ENCODE measurements at places on chromosomes 11 and 22.
A peak's percentile ranks its signal among the peaks of the same experiment; 100 is the strongest.

GRCh38 chr11:69140635-69141034, 15.1 kb upstream of the SMIM38 start:
- no peak for DNase-seq

DNA sequence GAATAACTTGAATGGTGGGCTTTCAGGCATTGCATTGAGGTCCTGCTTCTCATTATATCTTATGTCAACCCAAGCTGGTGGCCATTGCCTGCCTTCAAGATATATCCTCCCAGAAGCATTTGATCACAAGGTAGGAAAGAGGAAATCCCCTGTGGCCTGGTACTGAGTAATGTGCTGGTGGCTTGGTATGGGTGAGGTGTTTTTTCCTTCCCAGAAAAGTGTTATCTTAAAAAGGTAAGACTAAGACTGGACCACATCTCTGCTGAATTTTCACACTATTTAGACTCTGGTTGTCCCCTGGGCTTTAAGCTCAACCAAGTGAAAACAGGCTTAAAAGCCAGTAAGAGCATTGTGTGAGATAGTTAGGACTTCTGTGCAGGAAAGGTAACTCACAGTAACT, 3.7 kb downstream of the INSC start:
- DNase-seq = peak; percentile 27

GRCh38 chr11:19209617-19210370, 8.0 kb upstream of the CSRP3 start:
- DNase-seq = no peak

GRCh38 chr22:50436015-50436830, 38.6 kb downstream of the SBF1 start:
- no peak for DNase-seq

DNA sequence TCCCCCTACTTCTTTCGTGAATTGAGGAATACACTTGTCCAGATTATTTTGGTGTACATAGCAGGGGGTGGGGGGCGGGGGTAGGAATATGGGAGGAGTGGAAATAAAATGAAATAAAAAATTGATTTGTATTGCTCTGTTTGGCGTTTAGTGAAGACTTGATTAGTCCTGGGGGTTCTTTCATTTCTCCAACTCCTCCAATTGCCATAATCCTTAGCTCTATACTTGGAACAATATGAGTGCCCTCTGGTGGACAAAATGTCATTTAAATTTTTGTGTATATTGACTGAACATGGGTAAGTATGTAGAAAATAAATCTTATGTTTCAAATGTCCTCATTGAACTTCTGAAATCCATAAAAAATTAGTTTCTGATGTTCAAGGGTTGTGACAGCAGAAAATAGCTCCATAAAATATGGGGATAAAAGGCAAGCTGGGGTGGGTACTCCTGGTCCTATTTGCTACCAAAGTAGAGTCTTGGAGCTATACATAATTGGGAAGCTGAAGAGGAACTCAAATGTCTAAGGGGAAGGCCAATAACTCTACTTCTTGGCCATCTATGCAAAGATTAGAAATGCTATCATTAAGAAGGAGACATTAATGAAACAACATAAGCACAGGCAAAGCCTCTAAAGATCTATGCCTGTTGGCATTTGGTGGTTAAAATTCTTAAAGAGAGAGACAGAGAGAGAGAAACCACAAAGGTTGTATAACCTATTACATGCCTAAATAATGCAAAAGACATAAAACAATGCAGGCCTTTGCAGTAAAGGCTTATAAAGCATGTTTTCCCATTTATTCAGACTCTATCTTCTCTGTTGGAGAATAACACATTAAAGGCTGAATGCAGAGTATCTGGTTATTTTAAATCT, 421.6 kb downstream of the METTL15 start:
- DNase-seq = peak; percentile 52

DNA sequence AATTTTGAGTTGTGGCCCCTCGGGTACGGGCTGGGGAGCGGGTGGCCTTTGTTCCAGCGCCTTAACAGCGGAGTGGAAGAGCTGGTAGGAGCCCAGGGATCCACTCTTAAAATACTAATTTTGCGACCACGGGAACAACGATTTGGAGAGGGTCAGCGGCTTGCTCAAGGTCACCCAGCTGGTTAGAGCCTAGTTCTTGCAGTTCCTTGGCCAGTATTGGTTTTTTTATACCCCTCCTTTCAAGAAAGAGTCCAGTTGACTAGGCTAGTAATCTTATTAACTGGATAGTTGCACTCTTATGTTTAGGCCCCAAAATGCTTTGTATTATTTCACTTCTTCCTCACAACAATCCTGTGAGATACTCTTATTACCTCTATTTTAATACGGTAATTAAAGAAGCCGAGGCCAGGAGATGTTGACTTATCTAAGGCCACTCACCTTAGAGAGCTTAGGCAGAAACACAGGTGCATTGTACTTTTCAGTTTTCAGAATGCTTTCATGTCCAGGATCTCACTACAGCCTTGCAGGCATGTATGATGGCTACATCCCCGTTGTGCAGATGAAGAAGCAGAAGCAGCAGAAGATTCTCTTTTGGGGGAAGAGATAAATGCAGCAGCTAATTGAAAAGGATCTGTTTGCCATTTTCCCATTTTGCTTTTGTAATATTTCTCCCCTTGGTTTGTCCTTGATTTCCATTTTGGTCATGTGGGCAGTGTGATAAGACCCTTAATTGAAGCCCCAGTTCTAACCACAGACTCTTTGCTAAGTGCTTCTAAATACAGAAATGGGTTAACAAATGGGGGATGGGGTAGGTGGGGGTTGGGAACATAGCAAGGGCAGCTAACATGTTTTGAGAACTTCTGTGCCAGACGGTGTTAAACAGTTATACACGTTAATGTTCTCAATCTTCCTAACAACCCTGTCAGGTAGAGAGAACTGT, 1.4 kb downstream of the SREBF2 start:
- DNase-seq = peak; percentile 33

- peak; percentile 74 for DNase-seq
These were observed 29.8 kb upstream of the CRTAM start for GRCh38 chr11:122808478-122808869.

- DNase-seq = no peak
These were observed 15.2 kb upstream of the ARAP1 start for GRCh38 chr11:72767203-72768062.

- no peak for DNase-seq
These were observed 18.0 kb downstream of the ACRV1 start for GRCh38 chr11:125662689-125663088.

DNA sequence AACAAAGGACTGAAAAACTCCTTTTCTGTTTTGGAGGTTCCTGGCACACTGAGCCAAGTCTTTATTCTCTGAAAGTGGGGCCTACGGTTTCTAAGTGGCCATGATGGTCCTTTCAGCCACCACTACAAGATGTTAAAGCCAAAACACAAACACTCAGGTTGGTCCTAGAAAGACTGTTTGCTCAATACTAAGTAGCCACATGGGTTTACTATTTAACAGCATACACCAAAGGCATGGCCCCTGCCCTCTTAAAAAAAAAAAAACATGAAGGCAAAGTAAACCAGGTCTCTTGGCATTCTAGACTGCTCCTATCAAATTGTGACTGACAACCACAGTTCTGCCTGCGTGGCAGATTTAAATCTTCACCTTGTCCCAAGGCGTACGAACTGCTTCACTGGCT, 123.6 kb upstream of the BID start:
- no peak for DNase-seq

- no peak for DNase-seq
These were observed 64.1 kb upstream of the MPPED2 start for GRCh38 chr11:30650266-30650665.

GRCh38 chr22:48605856-48606481, 1221.7 kb downstream of the BRD1 start:
- DNase-seq = no peak

GRCh38 chr11:78704811-78705210, 130.1 kb upstream of the NARS2 start:
- no peak for DNase-seq

- peak; percentile 65 for DNase-seq
These were observed 1234.0 kb downstream of the TBC1D22A start for GRCh38 chr22:47996446-47996857.

- DNase-seq = no peak
These were observed 30.9 kb downstream of the C11orf91 start for GRCh38 chr11:33669598-33670249.

DNA sequence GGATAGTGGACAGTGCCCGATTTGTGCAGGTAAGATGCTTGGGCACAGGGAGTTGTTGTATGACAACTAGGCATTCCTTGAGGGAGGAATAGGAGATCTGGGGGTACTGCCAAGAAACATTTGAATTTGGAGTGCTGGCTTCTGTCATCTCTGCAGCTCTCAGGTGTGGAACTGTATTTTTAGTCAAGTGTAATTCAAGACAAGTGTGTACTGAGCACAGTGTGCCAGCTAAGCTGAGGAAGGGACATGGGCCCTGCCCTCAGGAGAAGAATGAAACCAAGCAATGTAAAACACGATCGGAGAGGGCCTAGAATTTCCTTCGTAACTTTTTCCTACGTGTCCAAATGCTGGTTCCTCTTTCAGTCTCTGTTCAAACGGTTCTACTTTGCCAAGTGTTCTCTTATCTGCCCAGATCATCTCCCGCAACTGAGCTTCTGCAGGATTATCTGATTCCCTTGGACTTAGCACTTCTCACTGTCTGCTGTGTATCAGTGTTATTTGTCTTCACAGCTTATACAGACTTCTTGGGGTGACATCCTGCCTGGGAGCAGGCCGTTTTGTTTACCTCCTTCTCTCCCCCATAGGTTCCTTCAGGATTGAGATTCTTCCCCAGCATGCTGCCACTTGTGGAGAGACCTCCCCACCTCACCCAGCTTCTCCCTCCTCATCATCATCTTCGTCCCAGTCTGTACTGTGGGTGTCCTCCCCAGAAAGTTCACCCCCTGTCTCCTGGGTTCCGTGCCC, 27.6 kb downstream of the ART5 start:
- no peak for DNase-seq

DNA sequence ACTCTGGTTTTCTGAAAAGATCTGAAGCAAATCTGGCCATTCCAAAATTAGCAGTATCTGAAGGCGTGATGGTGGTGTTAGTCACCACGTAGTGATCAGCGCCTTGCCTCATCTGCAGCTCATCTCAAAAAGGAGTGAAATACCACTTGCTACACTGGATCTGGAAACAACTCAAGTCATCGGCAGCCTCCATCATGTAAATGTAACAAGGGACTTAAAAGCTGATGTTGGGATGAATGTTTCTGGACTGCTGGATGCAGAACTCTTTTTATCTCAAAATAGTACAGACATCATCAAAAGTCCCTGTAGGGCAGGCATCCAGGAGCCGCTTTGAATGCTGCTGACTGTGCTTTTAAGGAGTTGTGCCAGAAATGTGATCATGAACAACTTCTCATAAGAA, 14.1 kb upstream of the APLP2 start:
- no peak for DNase-seq

GRCh38 chr11:2621894-2622293, 77.9 kb downstream of the KCNQ1OT1 start:
- DNase-seq = peak; percentile 51

DNA sequence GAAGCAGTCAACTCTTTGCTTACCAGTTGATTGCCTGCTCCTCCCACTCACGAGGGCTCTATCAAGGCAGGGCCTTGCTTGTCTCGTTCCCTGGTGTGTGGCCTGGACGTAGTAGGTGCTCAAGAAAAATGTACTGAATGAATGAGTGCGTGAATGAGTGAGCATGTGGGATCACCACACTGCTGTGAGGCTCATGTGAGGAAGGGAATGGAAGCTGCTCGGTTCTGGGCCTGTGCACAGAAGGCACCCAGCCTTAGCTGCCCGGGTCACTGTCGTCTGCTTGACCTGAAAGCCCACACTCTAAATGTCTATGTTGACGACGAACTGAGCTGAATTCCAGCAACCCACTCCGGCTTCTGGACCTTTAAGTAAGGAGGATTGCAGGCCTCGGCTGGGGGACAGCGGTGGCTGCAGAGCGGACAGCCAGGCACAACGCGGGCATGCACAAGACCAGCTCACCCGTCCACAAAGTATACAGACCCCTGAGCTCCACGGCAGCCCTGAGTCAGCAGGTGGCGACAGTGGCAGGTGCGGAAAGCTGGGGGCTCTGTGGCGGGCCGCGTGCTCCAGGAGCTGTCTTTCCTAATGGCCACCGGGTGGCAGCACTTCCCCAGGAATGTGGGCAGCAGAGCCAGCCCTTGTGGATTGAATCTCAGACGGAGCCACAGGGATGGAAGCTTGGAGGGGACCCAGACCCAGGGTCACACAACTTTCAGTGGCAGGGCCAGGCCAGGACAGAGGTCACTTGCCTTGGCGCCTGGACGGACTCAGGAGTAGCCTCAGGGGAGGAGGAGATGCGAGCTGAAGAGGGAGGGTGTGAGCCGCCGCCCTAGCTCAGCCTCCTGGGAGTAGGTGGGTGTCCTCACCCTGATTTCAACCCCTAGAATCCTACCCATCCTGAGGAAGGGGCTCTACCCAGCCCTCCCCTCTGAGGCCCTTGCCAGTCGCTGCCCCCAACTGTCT, 5.0 kb upstream of the PICK1 start:
- DNase-seq = peak; percentile 87

DNA sequence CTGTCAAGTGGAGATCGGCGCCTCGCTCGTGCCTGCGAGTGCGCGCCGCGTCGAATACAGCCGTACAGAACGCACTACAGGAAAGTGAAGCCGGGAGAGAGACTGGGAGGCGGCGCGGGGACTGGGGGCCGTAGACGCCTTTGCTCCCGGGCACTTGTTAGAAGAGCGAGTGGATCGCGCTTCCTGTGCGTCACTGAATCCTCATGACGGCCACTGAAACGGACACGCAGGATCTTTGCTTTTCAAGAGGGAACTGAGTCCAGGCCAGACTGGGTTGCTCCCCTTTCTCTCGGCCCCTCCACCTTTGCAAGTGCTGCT, 314 bp downstream of the RIC8A start:
- peak; percentile 59 for DNase-seq

DNA sequence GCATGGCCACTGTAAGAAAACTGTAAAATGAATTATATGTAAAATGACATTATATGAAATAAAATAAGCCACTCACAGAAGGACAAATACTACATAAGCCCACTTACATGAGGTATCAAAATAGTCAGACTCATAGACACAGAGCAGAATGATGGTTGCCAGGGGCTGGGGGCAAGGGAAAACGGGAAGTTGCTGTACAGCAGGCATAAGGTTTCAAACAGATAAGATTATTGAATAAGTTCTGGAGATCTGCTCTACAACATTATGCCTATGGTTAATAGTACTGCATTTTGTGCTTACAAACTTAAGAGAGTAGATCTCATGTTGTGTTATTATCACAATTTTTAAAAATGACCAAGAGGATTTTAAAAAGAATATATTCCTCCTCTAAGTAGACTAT, 32.7 kb upstream of the HEPHL1 start:
- DNase-seq = no peak

DNA sequence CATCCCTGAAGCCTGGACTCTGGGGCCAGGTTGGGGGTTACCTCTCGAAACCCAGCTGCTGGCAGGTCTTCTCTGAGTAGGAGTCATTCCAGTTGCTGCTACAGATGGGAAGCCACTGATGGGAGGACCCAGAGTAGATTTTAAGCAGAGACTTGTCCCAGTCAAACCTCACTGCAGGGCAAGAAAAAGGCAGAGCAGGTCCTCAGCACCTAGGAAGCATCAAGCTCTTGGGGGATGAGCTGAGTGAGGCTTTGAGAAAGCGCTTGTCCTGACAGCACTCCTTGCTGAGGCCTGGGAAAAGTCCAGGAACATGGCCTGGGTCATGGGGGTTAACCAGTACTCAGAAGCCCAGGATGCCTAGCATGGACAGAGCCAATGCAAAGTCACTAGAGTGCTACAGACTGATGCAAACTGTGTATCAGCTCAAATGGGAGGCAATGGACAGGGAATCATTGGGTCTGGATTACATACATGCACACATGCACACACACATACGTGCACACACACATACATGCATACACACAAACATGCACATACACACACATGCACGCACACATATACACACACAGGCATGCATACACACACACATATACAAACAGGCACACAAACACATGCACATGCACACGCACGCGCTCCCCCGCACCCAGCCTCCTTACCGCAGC, 15.3 kb downstream of the TMPRSS13 start:
- no peak for DNase-seq

All from GM12865 (cell line).